ENCODE measurements at places on chromosomes 6 and 20.

GRCh38 chr6:90088009-90088408 lies 193.7 kb downstream of the GJA10 start:
- DNase-seq = no peak

GRCh38 chr6:36985417-36985807 lies 584 bp downstream of the MTCH1 start:
- no peak for DNase-seq

DNA sequence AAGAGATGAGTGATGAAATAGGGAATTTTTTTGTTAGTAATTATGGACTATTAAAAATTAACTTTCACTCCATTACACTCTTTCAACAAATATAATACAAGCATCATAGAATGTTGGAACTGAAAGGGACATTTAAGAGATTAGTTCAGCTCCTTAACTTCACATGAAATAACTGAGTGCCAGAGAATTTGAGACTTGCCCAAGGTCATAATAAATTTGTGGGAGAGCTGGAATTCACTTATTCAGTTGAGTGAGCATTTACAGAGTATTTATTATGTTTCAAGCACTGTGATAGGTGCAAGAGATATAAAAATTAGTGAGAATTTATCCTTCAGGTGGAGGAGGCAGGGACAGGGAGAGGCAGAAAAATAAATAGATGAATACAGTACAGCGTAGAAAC lies 154.6 kb downstream of the KCNQ5 start:
- no peak for DNase-seq

GRCh38 chr6:18412068-18412467 lies 24.9 kb downstream of the RNF144B start:
- no peak for DNase-seq

- no peak for DNase-seq
These were observed 310.6 kb upstream of the RSPO3 start for GRCh38 chr6:126807876-126808275.

GRCh38 chr20:59181936-59182335 lies 18.3 kb downstream of the ZNF831 start:
- DNase-seq = peak; percentile 28

DNA sequence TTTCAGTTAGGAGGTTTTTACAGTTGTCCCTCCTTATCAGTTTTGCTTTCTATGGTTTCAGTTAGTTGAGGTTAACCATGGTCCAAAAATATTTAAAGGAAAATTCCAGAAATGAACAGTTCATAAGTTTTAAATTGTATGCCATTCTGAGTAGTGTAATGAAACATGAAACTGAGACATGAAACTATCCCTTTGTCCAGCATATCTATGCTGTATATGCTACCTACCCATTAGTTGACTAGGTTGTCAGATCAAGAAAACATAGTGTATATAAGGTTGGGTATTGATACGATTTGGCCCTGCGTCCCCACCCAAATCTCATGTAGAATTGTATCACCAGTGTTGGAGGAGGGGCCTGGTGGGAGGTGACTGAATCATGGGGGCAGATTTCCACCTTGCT lies 39.1 kb downstream of the VGLL2 start:
- no peak for DNase-seq

DNA sequence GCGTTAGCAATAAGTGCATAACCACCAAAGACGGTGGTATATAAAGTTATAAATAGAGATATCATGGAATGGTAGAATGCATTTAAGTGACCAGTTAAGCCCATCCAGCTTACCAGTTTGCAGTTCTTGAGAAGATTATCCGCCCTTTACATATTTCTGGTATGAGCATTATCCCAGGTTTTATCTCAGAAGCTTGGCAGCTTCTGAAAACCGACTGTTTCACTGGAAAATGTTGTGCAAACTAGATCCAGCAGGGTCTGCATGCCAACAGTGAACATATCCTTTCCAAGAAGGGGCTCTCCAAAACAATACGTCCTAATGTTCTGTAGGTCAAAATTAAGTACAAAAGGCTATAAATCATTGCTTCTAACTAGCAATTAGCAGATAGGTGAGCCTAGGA lies 29.5 kb upstream of the SHLD1 start:
- DNase-seq = no peak

- peak; percentile 89 for DNase-seq
These were observed at the start of gene OGFR for GRCh38 chr20:62804627-62805154. TSS of gene OGFR (plus strand) at chr20:62804835. CDS start at chr20:62804860, 25 bp downstream.

GRCh38 chr6:43256670-43257366 lies 13.5 kb downstream of the TTBK1 start:
- DNase-seq = no peak

- no peak for DNase-seq
These were observed 272.2 kb upstream of the FLRT3 start for GRCh38 chr20:14609328-14610221.

All from D341Med (cell line).